ENCODE measurements at places on chromosomes 11 and 22.

GRCh38 chr11:100562128-100562527, 125.0 kb upstream of the ARHGAP42 start:
- no peak overlapping the region for H3K27ac ChIP-seq
- DNase-seq: peak; percentile 74
- no peaks in the 10 kb centered on the region for H3K36me3 ChIP-seq
- H3K4me3 ChIP-seq: no peak overlapping the region

DNA sequence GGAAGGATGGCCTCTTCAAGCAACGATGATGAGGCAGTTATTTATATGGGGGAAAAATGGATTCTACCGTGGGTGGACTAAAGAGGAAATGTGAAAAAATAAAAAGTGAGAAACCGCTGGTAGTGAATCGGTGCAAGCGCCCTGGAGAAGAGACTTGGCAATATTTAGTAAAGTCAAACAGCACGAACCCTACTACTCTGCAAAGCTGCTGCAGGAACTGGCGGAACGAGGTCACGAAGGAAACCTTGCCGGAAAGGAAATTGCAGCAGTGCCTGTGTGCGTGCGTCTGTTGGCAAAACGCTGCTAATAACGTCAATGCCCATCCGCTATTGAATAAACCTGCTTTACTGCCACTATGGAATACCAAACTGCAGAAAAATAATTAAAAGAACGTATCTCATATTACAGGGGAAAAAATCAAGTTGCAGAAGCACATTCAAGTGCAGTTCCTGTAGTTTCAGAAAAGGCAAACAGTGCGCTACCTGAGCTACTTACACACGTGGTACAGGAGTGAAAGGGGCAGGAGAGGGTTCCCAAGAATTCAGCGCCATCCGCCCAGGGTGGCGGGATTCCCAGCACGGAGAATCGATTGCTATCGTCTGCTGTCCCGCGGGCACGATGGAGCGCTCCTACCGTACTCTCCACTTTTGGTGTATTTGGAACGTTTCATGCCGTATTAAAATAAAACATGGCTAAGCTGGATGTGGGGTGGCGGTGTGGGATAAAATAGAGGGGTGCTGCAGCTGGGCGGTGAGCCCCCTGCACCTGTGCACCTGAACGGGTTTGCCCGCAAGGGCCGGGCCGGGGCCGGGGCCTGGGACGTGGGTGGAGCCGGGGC, 585 bp upstream of the NADSYN1 start:
- H3K27me3 ChIP-seq: no peaks in the 10 kb centered on the region
- peaks cover 24% of the 10 kb centered on the region for H3K4me1 ChIP-seq
- peaks cover 26% of the 10 kb centered on the region for H3K36me3 ChIP-seq
- DNase-seq: no peak
- peak overlapping the region; percentile 57 for H3K27ac ChIP-seq

- H3K4me1 ChIP-seq: peaks cover 21% of the 10 kb centered on the region
- no peaks in the 10 kb centered on the region for H3K27me3 ChIP-seq
- no peaks in the 10 kb centered on the region for H3K36me3 ChIP-seq
- H3K4me3 ChIP-seq: no peak overlapping the region
- no peak overlapping the region for H3K27ac ChIP-seq
Observed at GRCh38 chr11:76376746-76377558, 4.0 kb downstream of the THAP12 start.

GRCh38 chr11:11579012-11579988, 42.5 kb downstream of the GALNT18 start:
- H3K27me3 ChIP-seq: peaks cover 19% of the 10 kb centered on the region
- no peak for DNase-seq
- no peaks in the 10 kb centered on the region for H3K36me3 ChIP-seq
- no peak overlapping the region for H3K27ac ChIP-seq
- H3K4me1 ChIP-seq: peaks cover 13% of the 10 kb centered on the region

DNA sequence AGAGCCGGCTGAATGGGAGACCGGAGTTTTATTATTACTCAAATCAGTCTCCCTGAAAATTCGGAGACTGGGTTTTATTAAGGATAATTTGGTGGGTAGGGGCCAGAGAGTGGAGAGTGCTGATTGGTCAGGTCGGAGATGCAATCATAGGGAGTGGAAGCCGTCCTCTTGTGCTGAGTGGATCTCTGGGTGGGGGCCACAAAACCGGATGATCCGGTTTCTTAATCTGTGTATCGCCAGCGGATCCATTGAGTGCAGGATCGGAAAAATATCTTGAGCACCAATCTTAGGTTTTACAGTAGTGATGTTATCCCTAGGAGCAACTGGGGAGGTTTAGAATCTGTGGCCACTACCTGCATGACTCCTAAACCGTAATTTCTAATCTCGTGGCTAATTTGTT, 886 bp upstream of the NIPSNAP1 start:
- no peak for DNase-seq
- H3K27ac ChIP-seq: no peak overlapping the region
- H3K4me3 ChIP-seq: peak overlapping the region; percentile 93
- no peaks in the 10 kb centered on the region for H3K27me3 ChIP-seq
- no peaks in the 10 kb centered on the region for H3K36me3 ChIP-seq
- peaks cover 8% of the 10 kb centered on the region for H3K4me1 ChIP-seq
